ENCODE measurements at places on chromosomes 13 and 19.

- DNase-seq, result no peak
These were observed 12.8 kb downstream of the DEDD2 start for GRCh38 chr19:42204664-42205063.

- no peak for DNase-seq
These were observed 6.7 kb upstream of the MADCAM1 start for GRCh38 chr19:489418-490196.

- peak; percentile 48 for DNase-seq
These were observed 1.4 kb downstream of the GRIN3B start for GRCh38 chr19:1001538-1002166.

- DNase-seq, result no peak
These were observed 12.6 kb downstream of the RTBDN start for GRCh38 chr19:12821761-12822160.

DNA sequence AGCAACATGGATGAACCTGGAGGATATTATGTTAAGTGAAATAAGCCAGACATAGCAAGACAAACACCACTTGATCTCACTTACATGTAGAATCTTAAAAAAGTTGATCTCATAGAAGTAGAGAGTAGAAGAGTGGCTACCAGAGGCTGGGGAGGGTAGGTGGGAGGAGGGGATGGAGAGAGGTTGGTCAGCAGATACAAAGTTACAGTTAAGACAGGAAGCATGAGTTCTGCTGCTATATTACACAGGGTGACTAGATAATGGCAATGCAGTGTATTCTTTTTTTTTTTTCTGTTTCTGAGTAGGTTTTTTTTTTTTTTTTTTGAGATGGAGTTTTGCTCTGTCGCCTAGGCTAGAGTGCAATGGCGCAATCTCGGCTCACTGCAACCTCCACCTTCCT is 15.2 kb upstream of the THSD1 start:
- DNase-seq, result no peak
